Stimulated activated CD8-positive, alpha-beta memory T cell treated with anti-CD3 and anti-CD28 coated beads, Interleukin-4, amount 100 ng/mL, for 1 hour (primary cell): ENCODE measurements at places on chromosomes 2 and 18.

DNA sequence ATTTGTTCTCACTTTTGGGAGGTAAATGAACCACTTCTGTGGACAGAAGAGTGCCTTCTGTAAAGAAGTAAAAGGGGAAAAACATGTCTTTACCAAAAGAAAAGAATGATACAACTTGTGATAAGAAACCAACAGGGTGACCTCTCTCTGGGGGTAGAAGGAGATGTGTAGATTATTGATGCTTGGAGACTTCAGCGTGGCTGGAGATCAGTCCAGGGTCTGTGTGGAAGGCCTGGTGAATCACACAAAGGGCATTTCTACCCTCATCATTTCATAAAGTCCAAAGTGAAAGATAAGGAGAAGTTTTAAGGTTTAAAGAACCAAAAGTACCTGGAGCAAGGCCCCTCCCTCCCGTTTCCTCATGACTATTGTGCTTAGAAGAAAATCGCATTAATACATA is 142.5 kb downstream of the NCK2 start:
- no peak for DNase-seq

DNA sequence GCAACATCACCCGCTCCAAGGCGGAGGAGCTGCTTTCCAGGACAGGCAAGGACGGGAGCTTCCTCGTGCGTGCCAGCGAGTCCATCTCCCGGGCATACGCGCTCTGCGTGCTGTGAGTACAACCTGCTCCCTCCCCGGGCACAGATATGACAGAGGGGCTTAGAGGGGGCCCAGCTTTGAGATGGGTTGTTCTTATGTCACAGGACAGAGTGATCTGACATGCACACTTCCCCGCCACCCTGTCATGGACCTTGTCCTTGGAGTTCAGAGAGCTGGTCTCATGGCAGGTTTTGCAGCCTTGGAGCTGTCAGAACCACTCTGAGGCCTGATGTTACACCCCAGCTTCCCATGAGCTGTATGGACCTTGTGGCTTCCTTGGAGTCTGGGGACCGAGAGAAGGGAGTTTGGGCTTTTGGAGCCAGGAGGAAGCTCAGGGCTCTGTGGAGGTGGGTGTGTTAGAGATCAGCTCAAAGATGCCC is 398 bp downstream of the INPP5D start:
- DNase-seq, result no peak

DNA sequence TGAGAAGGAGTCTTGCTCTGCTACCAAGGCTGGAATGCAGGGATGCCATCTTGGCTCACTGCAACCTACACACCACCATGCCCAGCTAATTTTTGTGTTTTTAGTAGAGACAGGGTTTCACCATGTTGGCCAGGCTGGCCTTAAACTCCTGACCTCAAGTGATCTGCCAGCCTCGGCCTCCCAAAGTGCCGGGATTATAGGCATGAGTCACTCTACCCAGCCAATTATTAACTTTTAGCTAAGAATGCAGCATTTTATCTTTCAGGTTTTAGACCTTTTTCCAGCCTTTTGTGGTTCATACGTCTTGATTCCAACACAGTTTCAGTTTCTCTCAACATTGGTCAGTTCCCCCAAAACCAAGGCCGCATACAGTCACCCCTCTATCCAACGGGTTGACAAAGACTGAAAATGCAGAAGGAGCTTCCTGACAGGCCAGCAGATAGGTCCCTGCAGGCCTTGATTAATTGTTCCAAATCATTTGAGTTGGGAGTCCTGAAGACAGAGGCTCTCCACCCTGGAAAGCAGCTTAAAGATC is 262.2 kb upstream of the KLHL29 start:
- no peak for DNase-seq

GRCh38 chr2:65985986-65986385 is 448.9 kb upstream of the MEIS1 start:
- no peak for DNase-seq

- no peak for DNase-seq
These were observed 64.1 kb downstream of the CHRNA1 start for GRCh38 chr2:174699993-174700766.

DNA sequence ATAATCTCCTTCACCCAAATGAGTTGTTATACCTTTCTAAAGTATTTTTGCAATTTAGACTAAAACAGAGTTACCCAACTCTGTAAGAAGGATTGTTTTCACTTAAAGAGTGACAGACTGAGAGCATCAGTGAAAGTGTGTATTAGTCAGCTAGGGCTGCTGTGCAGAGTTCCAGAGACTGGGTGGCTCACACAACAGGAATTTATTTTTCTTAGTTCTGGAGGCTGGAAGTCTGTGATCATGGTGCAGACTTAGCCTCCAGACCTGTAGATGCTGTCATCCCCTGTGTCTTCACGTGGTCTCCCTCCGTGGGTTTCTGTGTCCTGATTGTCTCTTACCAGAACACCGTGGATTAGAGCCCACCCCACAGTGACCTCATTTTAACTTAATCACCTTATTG is 40.0 kb downstream of the BCL2L11 start:
- DNase-seq, result no peak

GRCh38 chr2:98463988-98464771 is 19.5 kb downstream of the INPP4A start:
- no peak for DNase-seq

DNA sequence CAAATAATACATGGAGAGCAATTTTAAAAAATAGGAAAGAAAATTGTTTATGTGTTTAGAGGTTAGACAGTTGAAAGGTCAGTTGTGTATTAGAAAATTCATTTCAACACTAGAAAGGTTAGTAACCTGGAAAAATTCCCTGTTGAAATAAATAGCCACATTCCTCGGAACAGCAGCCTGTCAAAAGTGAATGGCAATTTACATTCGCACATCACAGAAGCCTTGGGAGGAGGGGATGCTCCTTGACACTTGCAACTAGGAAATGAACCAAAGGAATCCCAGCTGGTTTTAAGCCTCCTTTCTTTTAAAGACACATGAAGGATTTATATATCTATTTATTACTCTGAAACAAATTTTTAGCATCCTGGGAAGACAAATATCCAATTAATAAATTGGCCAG is 653.5 kb upstream of the LRRTM4 start:
- no peak for DNase-seq

DNA sequence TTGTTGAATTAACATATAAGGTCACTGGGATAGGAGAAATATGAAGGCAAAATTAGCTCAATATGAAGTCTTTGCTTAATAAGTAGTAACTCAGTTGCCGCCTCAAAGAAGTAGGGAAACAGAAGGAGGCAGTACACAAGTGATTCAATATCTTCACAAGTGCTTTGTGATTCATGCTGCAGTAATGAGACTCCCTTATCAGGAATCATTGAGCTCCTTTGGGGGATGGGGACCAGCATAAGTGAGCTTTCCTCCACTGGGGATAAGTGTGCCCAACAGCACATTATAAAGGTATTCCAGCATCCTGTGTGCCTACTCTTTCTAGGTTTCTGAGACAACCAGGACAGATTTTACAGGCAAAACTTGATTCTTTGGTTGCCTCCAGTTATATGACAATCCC is 323.4 kb upstream of the UBE2E3 start:
- no peak for DNase-seq

DNA sequence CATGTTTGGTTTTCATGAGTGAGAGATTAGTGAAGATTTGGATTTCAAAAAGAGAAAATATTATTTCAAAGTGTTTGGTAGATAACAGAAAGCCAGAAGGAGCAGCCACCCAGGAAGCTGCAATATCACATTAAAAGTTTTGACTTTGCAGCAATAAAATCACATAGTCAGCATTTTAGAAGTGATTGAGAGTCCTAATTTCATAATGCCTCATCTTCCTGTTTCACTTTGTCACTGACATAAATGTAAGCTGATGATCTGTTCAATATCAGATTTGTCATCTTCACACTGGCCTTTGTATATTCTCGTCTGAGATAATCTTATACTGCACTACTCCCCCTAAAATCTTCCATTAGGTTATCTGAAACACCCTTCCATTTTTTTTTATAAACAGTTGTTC is 690.5 kb downstream of the ADCYAP1 start:
- no peak for DNase-seq

- DNase-seq, result no peak
These were observed 235.3 kb downstream of the LRATD1 start for GRCh38 chr2:14867853-14868252.

DNA sequence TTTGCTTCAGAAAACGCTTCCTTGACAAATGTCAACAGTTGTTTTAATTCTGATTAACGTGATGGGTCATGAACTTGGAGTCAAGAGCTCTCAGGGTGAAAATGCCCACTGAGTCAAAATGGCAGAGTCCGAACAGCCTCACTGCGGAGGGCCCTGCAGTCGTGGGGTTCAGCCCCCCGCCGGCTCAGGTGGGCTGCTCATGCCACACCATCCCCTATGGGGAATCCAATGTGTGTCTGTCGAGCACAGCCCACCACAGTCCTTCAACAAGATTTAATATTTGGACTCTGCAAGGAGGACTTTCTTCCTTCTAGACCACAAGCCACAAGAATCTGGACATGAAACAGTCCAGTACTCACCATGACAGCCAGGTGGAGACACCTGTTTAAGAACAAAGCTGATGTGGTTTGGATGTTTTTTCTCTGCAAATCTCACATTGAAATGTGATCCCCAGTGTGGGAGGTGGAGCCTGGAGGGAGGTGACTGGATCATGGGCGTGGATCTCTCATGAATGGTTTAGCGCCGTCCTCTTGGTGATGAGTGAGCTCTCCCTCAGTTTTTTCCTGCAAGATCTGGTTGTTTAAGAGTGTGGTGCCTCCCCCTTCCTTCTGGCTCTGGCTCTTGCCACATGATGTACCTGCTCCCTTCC is 201.0 kb downstream of the NDUFA10 start:
- DNase-seq, result no peak

GRCh38 chr2:206378835-206379234 is 64.5 kb upstream of the ADAM23 start:
- no peak for DNase-seq
